ENCODE measurements at places on chromosomes 2 and 18. TPM values are rescaled to one million over a fixed set of nuclear protein-coding genes. Genes with fewer than 3 reads are reported as not detected.

The PELI1 gene
- polyA plus RNA-seq = 15.2 TPM

The NPHP1 gene
- polyA plus RNA-seq = 0.54 TPM

GRCh38 chr2:30775833-30776232 lies 31.4 kb downstream of the CAPN13 start:
- DNase-seq = no peak

DNA sequence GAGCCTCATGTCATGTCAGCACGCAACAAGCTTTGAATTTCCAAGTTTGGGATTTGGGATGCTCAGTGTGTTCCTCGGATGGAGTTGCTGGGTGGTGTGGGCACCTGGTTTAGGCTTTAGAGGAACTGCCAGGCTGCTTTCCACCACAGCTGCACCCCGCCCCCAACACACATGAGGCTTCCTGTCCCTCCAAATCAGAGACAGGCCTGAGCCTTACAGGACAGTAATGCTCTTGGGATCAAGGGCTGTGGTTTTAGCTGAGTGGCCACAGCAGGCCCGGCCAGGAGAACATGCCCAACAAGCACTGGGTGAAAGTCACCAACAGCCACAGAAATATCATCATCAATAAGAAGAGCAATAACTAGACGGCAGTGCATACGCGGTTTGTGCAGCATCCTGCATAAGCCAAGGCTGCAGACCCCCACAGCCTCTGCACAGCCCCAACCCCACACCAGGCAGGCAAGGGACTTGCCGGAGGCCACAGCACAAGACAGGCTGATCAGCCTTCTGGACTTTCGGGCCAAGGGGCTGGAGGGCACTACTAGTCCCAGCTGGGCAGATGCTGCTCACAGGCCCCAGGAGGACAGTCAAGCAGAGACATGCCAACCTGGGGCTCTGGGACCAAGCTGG lies 29.7 kb upstream of the GPC1 start:
- no peak for DNase-seq

DNA sequence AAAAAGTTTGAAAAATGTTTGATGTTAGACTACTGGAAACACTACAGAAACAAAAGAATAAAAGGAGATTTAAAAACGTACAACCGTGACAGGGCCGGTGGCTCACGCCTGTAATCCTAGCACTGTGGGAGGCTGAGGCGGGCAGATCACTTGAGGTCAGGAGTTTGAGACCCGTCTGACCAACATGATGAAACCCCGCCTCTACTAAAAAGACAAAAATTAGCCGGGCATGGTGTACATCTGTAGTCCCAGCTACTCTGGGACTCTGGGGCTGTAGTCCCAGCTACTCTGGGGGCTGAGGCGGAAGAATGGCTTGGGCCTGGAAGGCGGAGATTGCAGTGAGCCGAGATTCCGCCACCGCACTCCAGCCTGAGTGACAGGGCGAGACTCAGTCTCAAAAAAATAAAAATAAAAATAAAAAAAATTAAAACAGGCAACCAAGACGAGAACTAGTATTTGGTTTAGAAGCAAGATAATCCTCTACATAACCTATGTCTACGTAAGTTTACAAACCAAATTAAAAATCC lies 5.8 kb downstream of the SP3 start:
- DNase-seq = no peak

GRCh38 chr2:129092956-129093355 lies 774.3 kb upstream of the HS6ST1 start:
- no peak for DNase-seq

DNA sequence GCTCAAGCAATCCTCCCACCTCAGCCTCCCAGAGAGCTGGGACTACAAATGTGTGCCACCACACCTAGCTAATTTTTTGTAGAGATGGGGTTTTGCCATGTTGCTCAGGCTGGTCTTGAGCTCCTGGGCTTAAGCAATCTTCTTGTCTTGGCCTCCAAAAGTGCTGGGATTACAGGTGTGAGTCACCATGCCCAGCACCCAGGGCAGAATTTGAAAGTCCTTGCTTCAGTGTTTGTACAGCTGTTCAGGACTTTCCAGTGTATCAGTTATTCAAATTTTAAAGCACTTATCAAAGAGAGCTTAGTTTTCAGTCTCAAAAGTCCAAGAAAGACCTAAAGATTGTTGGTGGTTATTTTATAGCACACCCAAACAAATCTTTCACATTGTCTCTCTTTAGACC lies 43.6 kb upstream of the VPS54 start:
- no peak for DNase-seq

DNA sequence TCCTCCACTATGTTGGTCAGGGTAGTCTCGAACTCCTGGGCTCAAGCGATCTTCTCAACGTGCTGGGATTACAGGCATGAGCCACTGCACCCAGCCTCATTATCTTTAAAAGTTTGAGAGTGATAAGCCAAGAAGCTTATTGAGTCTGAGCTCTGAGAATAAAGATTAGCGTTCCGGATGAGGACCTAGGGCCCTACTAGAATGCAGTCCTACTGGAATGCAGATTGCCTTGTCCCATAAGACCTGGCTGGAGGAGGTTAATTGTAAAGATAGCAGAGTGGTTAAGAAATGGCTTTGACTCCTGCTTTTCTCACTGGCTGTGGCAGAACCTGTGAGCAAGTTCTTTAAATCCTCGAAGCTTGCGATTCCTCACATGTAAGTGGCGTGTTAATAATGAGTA lies 4.0 kb downstream of the VWA3B start:
- no peak for DNase-seq

- DNase-seq = no peak
Measured at GRCh38 chr2:133848111-133848649, 279.9 kb upstream of the NCKAP5 start.

DNA sequence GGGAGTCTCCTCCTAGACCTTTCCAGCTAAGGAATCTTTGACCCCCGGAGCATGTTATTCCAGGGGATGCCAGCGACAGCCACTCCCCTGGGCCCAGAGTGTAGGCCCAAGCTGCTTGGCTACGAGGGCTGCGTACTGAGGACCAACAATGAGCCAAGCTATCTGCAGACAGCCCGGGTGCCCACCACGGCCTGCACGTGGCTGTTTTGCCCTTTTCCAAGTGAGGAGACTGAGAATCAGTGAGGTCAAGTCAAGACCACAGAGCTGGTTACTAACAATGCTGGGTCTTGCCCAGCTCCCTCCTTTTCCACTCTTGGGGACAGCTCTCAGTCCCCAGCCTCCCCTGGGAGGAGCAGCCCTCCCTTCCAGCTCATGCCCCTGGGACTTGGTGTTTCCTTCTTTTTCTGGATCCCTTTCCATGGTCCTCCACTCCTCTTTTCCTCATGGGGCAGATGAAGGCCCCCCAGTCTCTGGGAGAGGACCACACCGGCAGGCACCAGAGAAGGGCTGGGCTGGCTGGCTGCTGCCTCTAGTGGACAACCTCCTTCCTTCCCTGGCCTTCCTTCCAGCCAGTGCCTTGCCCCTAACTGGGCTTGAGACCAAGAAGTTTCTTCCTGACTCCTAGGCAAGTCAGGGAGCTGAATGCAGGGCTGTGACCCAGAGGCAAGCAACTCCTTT lies 550 bp upstream of the MALL start:
- no peak for DNase-seq

- DNase-seq = no peak
Measured at GRCh38 chr2:105972246-105972645, 221.9 kb downstream of the UXS1 start.
